GDM1 (cell line): ENCODE measurements at places on chromosomes 2 and 18.

DNA sequence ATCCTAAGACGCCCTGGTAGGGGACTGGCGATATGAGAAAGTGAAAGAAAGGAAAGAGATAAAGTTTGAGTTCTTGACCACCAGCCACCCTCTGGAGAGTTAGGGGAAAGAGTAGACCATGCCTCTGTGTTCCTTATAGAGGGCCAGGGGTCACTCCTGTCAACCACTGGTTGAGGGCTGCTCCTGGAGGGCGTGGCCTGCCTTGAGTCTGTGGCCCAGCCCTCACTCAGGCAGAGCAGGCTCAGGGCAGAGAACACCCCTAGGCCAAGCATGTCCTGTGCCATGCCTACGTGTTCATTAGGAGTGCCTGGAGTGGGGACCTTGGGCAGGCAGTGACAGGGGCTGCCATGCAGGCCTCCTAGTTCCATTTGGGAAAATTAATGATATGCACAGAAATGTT lies 161.1 kb upstream of the EPB41L3 start:
- DNase-seq: no peak

GRCh38 chr2:147450661-147451510 lies 393.9 kb upstream of the ACVR2A start:
- DNase-seq: no peak

DNA sequence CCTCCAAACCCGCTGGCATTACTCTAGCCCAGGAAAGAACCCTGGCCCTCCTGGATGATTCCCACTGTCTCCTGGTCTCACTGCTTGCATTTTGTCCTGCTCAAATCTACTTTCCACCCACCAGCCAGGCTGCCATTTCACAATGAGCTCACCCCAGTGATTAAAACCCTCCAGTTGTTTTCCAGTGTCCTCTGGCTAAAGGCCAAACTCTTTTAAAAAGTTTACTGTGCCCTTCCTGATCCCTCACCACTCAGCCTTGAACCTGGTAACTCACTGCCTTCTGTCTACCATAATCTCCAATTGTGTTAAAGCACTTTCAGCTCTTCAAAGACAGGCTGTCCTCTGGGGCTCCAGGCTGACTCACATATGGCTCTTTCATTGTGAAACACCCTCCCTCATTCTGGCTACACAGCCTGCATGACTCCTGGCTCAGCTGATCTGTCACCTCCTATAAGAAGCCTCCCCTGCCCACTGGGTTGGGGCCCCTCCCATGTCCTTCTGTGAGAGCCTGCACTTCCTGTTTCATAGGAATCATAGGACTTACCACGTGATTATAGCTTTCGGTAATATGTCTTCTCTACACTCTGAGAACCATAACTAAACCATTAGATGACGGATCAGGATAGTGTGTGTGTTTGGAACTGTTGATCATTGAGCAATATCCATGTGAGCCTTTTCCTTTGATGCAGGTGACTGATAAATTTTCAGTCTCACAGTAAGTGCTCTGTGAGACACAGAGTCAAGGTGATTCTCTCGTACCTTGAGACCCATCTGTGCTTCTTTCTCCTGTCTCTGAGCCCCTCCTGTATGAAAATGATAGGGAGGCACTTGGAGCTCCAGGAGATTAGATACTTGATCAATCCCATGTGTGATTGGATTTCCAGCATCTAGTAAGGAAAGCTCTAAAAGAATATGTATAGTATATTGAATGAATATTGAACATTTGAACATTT lies 590.8 kb upstream of the ID2 start:
- DNase-seq: no peak

GRCh38 chr2:70806013-70806412 lies 14.4 kb downstream of the CLEC4F start:
- DNase-seq: no peak

DNA sequence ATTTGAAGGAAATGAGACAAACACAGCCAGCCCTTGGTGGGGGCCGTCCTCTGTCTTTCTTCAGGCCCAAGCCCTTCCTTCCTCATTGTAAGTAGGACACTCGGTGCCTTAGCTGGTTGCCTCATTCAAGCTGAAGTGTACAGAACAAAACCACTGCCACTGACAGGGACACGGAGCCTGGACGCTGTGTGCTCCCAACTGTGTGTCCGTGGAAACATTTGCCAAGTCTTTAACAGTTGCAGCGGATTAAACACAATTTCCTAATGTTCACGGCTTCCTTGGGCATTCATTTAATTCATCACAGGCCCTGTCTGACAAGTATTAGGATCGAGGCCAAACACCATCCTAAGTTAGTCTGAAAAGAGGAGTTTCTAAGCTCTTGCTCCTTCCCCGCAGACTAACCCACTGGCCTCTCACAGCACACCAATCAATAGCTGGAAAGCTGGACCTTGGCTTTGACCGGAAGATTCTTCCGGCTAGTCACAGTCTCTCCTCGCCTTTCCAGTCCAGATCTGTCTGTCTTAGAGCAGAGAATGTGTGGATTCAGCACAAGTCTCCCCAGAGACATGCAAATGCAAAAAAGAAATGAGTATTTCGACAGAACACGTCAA lies 68.7 kb upstream of the ACSL3 start:
- peak; percentile 17 for DNase-seq

DNA sequence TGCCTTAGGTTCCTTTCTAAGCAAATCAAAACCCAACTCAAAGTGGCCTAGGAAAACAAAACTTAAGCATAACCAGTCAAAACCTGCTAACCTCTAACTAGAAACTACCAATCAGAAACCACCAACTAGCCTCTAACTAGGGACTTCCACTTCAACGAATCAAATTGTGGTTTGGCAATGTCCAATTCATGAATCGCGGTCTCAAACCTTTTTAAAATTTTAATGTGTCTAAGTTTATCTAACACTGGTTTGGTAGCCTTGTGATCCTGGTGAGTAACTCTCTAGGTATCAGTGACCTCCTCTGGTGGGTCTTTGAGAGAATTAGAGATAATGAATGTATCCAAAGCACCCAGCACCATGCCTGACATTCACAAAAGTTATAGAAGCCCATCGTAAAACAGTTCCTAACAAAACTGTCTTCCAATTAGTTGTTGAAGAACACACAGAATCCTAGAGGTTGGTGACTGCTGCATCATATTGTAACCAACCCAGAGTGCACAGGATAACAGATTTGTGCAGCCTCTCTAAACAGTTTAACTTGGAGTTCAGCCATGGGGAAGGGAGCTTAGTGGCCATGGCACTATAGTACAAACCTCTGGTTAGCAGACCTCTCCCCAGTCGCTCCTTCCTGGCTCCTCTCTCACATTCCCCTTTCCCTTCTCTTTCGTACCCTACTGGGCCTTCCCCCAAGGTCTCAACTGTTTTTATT lies 45.2 kb upstream of the B3GNT2 start:
- no peak for DNase-seq

- no peak for DNase-seq
Observed at GRCh38 chr2:130845505-130846085, 8.9 kb downstream of the ARHGEF4 start.

- no peak for DNase-seq
Observed at GRCh38 chr2:144458541-144458940, 61.4 kb downstream of the ZEB2 start.

- DNase-seq: no peak
Observed at GRCh38 chr18:26419746-26420145, 128.6 kb downstream of the KCTD1 start.

- DNase-seq: no peak
Observed at GRCh38 chr2:128342550-128342949, 23.9 kb upstream of the HS6ST1 start.
